ENCODE measurements at places on chromosomes 7 and 10.

DNA sequence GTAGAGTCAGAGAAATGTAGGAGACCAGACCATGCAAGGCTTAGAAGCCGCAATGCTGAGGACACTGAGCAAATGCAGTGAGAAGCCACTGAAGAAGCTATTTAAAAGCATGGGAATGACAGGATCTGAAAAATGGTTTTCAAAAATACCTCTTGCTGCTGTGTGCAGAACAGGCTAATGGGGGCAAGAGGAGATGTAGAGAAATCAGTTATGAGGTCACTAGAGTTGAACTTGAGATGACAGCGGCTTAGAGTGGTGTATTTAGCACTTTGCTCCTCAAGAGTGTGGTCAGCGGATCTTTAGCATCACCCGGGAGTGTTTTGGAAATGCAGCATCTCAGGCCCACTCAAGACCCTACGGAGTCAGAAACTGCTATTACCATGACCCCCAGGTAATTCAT, 48.8 kb downstream of the KIAA1549 start:
- DNase-seq, result no peak

- no peak for DNase-seq
Measured at GRCh38 chr7:100627238-100627549, 14.2 kb downstream of the TFR2 start.

- DNase-seq, result no peak
Measured at GRCh38 chr10:14564268-14564744, 210.4 kb downstream of the FAM107B start.

DNA sequence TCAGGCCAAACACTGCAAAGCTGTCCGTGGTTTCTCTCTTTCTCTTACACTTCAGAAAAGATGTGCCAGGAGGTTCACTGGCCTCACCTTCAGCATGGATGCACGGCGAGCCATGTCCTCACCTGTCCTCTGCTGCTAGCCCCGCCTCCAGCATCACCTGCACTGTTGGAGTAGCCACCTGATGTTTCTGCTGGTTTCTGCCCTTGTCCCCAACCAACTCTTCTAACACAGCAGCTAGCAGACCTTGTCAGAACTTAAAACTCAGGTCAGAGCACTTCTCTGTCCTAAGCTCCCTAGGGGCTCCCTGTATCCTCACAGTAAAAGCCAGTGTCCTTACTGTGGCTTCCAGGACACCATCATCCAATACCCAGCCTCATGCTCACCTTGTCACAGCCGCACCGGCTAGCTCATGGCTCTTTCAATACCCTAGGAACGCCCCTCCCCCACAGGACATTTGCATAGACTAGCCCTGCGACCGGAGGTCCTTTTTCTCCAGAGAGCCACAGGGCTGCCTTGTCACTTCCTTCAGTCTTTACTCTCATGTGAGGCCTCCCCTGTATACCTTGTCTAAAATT, 15.2 kb downstream of the PALD1 start:
- no peak for DNase-seq

DNA sequence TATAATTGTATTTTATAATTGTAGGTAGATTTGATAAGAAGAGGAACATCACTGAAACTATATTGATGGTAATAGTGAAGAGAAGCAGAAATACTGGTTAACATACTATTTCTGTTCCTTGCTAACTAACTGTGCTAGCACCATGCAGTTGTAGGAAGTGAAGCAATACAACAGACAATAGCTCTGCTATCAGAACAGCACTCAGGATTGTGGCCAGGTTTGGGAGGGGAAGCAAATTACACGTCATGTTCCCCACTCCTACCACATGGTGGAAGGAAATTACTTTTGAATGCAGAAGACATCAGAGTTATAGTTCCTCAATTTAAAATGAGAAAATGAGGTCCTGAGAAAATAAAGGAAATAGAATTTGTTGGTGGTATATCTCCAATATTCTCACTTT, 151.1 kb downstream of the DGKB start:
- DNase-seq, result no peak

DNA sequence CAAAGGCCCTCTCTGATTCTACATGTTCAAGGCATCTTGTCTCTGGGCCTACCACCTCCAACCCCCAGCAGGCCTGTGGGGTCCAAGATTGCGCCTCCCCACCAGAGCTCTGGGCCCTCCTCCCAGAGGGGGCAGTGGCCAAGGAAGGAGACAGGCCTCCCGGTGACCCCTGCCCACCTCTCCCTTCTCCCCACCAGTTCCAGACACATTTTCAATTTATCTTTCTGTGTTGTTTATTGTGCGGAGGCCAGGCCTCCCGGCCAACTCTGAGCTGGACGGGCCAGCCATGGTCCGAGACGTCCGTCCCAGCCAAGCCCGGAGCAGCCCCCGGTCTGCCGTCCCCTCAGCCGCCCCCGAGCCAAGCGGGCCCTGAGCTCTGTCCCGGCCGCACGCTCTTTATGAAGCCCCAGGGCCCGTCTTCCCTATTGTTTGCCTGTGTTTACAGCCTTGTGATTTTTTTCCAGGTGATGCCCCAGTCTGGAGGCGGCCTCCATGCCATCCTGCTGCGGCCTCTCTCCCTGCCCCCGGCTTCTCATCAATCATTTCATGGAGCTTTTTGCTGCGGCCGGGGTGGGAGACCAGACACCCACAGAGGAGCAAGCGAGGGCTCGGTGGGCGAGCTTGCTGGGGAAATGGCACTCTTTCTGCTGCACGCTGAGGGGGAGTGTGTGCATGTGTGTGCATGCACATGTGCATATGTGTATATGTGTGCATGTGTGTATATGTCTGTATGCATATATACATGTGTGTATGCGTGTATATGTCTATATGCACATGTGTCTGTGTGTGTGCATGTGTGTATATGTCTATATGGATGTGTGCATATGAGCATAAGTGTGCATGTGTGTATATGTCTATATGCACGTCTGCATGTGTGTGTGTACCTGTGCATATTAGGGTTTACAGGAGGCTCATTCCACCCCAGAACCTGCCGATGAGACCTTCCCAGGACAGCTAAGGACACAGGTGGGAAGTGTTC, 52.7 kb upstream of the ELN start:
- no peak for DNase-seq

DNA sequence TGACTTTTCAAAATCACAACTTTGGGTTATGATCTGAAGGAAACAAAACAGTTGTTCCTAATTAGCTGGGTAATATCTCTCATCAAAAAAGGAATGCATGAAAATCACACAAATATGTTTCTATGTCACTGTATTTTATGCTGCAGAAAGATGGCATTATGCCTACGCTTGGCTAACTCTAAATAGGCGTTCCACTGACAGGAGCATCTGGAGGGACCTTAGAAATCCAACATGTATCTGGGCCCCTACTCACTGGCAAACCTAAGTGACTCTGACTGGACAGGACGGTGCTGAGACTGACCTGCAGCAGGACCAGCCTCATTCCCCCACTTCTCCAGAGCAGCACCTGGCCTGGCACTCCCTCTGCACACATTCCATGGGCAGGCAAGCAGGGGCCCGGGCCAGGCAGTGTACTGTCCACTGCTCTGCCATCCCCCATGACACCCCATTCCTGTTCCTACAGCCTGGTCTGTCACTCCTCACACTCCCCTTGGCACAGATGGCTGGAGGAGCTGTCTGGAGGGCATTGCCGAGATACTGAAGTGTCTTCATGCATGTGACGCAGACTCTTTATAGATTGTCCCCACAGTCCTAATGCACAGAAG, 2.6 kb upstream of the MYL7 start:
- no peak for DNase-seq

GRCh38 chr10:23099816-23100215, 4.4 kb downstream of the MSRB2 start:
- DNase-seq, result no peak
